ENCODE measurements at places on chromosomes 2 and 18.

- no peak for DNase-seq
Observed at GRCh38 chr2:230874876-230875275, 10.1 kb downstream of the ITM2C start.

DNA sequence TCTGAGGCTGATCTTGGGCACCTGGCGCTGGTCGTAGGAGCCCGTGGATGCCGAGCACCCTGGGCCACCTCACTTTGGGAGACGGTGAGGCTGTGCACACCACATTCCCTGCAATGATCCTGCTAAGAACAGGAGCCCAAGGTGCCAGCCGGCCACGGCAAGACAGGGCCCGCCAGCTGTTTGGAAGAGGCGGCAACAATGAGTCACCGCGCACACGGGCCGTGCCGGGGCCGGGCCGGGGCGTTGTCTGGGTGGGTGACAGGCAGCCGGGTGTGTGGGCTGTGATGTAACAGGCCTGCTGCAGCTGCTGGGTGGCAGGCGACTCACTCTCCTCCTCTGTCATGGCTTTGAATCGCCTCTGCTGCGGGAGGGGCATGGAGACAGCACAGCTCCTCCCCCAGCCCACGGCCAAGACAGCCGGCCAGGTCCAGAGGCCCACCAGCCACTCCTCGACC lies 49.7 kb upstream of the ODC1 start:
- DNase-seq, result peak; percentile 34

GRCh38 chr18:47549021-47549540 lies 297.6 kb upstream of the SKOR2 start:
- DNase-seq, result no peak

DNA sequence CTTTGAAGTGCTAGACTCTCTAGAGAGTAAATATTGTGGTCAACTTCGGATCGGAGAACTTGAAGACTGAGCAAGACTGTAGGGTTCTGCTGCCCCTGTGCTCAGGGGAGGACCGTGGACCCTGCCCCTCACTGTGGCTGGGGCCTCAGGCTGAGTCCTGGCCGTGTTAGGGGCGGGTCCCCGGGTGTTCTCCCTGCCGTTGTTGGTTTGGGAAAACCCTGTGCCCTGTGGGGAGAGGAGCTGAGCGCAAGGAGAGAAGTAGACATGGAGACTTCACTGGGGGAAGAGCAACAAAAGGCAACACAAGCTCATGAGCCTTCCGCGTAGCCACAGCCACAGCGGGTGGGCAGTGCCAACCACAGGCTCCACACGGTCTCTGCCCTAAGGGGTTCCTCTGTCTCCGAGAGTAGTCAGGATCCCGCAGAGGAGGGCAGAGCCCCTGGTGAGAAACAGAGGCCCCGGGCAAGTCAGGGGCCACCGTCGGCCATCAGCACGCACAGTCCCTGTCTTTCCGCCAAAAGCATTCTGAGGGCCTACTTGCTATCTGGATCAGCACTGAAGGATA lies 53.1 kb downstream of the NTSR2 start:
- no peak for DNase-seq

GRCh38 chr2:168662651-168663208 lies 139.7 kb upstream of the NOSTRIN start:
- no peak for DNase-seq

- no peak for DNase-seq
Observed at GRCh38 chr18:49926106-49926745, 112.9 kb upstream of the ACAA2 start.

DNA sequence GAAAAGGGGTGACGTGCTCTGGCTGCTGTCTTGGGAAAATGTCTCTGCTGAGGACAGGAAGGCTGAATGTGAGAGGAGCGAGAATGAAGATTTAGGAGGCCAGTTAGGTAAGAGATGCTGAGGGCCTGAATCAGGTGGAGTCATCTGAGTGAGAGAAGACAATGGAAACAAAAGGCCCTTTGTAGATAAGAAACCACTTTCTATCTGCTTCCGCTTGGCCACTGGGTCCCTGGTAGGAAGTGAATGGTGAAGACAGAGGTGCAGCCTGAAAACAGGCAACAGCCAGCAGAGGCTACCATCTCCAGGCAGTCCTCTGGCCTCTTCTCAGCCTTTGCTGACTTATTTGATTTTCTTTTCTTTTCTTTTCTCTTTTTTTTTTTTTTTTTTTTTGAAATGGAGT lies 374.0 kb upstream of the SLC14A2 start:
- no peak for DNase-seq

- no peak for DNase-seq
Observed at GRCh38 chr2:111912547-111912946, 14.1 kb downstream of the MERTK start.

DNA sequence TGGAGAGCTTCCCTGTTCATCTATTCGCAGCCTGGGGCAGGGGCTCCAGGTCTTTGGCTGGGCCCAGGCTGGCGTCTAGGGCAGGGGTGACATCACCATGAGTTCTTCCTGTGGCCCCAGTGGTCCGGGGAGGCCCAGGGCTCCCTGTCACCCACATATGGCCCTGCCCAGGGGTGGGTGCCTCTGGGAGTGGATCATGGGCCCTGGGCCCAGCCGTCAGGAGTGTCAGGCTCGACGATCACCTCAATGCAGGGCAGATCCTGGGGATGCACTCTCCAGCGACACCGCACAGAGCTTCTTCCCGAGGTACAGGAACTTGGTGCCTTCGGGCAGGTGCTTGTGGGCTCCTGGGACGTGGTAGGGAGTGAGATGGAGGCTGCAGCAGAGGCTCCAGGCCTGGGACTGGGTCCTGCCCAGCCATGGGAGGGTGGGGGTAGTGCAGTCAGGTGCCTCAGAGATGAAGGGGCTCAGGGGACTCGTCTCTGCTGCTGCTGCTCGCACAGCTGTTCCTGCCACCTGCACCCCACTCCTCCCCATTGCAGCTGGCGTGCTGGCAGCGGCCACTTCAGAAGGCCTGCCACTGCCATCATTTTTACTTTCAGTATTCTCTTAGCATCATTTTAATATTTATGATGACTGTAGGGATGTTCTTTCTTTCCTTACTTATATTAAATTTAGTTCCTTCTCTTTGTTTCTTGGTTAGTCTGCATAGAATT lies 196.0 kb upstream of the VRK2 start:
- DNase-seq, result no peak

DNA sequence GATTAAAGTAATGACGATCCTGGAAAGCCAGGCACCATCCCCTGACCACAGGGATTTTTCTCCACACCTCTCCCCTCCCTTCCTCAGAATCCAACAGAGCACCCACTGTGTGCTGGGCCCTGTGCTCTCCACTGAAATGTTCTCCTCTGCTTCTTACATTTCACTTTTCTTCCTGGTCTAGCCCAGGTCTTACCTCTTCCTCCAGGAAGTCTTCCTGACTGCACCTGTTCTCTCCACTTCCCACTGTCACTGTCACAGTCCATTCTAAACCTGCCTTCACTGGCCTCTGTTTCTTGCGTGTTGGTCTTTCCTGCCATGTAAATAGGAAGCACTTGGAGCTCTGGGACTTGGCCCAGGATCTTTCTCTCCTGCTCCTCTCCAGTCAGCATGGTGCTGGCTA lies 7.4 kb upstream of the NGEF start:
- no peak for DNase-seq

DNA sequence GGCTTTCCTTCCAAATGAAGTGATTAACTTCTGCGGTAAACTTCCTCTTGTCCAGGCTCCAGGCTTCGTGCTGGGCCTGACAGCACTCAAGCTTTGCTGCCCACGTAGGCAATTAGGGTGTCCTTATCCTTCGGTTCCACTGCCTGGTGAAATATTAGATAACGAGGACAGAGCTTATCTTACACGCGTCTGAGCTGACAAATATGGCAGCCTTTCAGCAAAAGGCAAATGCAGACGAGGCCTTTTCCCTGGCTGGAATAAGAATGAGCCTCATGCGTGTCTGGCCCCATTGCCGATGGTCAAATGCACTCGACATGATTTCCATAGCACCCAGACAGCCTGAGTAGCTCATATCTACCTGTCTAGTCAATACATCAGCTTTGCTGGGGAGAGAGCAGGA lies 141.5 kb downstream of the FAM210A start:
- DNase-seq, result no peak

- no peak for DNase-seq
Observed at GRCh38 chr2:234025891-234026401, 24.6 kb upstream of the SPP2 start.

- DNase-seq, result no peak
Observed at GRCh38 chr2:65277791-65278483, 50.3 kb downstream of the ACTR2 start.

GRCh38 chr2:37707393-37707792 lies 36.0 kb upstream of the CDC42EP3 start:
- DNase-seq, result no peak

DNA sequence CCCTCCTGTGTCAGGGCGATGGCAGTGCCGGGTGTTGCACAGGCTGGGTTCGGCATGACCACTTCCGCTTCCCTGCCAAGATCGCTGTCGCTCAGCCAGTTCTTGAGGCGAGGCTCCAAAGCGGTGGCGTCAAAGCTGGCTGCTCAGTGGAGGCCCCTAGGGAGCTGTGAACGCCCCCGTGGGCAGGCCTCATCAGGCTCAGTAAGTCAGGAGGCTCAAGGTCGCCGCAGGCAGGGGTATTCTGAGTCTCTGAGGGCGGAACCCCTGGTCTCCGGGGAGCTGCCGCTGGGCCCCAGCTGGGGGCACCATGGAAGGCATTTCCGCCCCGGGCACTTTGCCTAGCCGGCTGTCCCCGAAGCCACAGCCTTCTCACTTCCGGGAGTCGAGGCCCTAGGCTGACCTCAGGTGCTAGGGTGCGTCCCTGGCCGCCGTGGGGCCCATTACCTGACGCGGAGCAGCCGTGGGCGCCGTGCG lies 210.4 kb downstream of the SOCS6 start:
- no peak for DNase-seq

- no peak for DNase-seq
Observed at GRCh38 chr18:76448256-76449110, 46.6 kb downstream of the ZNF516 start.

DNA sequence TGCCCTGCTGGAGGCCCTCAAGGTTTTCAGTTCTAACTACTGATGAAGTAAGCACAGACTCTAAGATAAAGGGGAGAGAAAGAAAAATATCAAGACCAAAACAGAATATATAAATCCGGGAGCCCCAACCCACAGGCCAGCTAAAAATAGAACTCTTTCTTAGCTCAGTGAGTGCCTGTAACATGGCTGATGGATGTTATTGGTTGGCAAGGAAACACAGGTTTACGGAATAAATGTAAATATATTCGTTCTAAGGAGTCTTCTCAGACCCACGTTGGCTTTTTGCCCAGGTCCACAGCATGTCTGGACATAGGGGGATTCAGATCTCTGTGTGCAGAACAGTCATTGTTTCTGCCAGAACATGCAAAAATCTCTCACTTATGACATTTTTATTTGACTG lies 139.0 kb upstream of the SERPINE2 start:
- no peak for DNase-seq

DNA sequence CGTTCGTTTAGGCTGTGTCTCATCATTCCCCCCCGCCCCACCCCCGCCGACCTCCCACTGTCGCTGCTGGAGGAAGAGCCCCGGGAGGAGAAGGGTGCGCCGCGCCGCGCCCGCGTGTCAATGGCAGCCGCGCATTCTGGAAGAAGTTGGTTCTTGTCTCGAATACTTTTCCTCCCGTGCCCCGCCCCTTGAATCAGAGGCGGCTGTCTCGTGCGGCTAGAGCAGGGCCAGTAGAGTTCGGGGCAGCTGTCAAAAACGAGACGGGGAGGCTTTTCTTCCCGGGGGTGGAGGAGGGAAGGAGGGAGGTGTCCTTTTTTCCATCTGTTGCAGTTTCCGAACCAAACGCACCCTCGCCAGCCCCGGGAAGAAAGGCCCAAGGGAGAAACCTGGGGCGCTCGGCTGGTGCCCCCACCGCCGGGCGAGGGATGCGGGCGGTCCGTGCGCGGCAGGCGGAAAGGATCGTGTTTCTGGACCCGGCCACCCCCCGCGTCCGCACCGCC lies 410 bp upstream of the TGIF1 start:
- DNase-seq, result peak; percentile 48

- no peak for DNase-seq
Observed at GRCh38 chr2:67018301-67018700, 378.8 kb upstream of the ETAA1 start.

DNA sequence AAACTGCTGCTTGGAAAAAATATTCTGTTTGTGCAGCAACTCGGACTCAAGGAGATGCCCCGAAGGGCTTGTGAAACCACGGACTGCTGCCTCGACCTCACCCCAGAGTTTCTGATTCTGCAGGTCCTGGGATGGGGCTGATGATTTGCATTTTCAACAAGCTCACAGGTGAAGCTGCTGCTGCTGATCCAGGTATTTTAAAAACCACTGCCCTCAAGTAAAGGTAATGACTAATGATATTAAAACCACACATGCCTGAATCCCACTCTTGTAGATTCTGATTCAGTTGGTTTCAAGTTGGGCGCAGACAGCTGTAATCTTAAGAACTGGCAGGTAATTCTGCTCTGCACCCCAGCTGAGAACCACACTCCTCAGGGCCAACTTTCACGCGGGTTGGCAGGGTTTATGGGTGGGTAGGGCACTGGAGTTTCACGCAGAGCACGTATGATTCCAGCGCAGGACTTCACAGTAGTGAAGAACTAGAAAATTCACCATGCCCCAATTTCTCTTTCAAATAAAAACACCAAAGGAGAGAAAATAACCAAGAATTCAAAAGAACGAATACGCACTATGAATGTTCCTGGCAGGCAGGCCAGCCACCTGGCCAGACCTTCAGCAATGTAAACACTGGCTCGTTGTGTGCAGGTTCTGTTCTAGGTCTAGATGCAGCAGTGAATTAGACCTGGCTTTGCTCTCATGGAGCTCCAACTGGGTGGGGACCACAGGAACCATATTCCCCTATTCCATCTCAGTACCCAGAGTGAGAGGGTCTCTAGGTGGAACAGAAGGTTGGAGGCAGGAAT lies 74.6 kb upstream of the ZFP36L2 start:
- no peak for DNase-seq

DNA sequence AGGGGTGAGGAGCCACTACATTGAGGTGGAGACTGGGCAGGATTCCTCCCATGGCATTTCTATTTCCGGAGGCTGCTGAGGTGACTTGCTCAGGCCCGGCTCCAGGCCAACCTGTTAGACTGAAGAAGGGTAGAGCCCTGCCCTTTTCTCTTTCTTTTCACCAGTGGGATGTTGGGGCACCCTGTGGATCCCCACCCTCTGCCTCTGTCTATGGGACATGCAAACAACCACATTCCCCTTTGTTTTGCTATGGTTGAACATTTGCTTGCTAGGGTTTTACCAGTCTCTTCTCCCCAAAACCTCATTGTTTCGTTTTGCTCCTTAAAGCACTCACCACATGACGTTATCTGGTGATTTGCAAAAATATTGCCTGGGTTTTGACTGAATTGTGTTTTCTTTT lies 183.3 kb downstream of the ARL4C start:
- no peak for DNase-seq

GRCh38 chr2:80007777-80008503 lies 296.6 kb downstream of the LRRTM1 start:
- DNase-seq, result no peak

Data from stimulated activated CD4-positive, alpha-beta T cell treated with anti-CD3 and anti-CD28 coated beads, Interleukin-1b, Interleukin-23, amount 100 ng/mL, for 24 hours (primary cell).